Activated naive CD8-positive, alpha-beta T cell treated with anti-CD3 and anti-CD28 coated beads for 36 hours (primary cell): ENCODE measurements at places on chromosomes 11 and 22.

GRCh38 chr22:47653921-47654320 lies 891.5 kb downstream of the TBC1D22A start:
- no peak for DNase-seq

GRCh38 chr11:101748572-101749344 lies 165.0 kb upstream of the TRPC6 start:
- no peak for DNase-seq

GRCh38 chr11:12900496-12900895 lies 108.6 kb upstream of the RASSF10 start:
- no peak for DNase-seq

- no peak for DNase-seq
Measured at GRCh38 chr22:46180370-46181137, 30.2 kb downstream of the PPARA start.

DNA sequence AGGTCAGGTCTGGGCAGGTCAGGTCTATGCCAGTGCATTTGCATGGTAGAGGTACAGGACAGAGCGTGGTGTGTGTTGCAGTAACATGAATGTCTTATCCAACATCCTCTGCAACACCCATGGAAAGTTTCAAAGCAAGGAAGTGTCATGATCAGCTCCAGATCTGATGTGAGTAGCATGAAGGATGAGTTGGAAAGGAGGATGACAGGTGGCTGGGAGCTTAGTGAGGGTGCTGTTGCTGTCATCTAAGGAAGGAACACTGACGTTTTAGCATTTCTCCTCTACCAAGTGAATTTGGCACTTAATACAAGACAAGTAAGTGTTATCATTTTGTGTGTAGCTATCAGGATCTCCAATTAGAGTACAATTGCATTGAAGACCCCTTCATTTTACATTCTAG lies 65.1 kb downstream of the GRK3 start:
- DNase-seq: no peak

- no peak for DNase-seq
Measured at GRCh38 chr11:62854013-62854824, 14.8 kb upstream of the WDR74 start.

DNA sequence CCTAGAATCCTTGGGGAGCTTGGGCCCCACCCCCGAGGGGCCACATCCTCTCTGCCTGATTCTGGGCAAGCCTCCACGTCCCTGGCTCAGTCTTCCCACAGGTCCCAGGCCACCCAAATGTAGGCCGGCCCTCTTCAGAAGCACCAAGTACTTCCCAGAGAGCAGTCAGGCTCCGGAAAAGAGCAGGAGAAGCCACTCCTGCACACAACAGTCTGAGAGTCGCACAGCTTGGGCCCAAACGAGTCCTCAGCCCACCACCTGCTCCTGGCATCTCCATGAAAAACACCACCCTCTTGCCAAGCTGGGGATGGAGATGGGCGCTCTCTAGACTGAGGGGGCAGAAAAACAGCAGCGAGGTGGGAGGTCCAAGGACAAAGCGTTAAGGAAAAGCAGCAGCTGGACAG lies 15.4 kb downstream of the EHD1 start:
- DNase-seq: no peak

GRCh38 chr11:8034604-8035190 lies 46.3 kb upstream of the TUB start:
- no peak for DNase-seq

DNA sequence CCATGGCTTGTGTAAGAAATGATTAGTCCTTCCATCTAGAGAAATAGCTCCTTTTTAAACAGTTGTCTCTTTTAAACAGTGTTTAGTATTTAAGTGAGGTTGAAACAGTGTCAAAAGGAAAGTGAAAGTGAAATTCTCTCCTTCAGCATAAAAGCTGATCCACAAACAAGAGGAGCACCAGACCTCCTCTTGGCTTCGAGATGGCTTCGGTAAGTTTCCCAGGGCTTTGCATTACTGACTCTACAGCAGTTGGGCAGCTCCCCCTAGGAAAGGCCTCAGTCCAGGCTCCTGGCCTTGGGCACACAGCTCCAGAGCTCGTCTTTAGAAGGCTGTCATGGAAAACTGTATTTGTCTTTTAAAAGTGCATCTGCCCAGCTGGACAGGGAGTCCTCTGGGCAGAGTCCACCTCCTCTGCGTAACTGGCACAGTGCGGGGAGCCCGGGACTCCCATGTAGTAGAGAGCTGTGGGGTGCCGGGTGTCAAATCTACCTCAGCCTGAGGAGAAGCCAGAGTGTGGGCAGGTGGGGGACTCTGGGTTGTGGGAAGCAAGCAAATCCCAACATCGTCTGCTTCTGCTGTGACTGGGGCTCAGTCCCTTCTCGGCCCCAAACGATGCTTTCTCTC lies at the start of gene PLAAT4:
TSS of gene PLAAT4 (plus strand) at position 140 of the 624 bp plus-strand sequence. CDS start at position 201, 61 bp downstream.
- DNase-seq: peak; percentile 18

GRCh38 chr11:46216765-46217089 lies 60.7 kb upstream of the CREB3L1 start:
- no peak for DNase-seq

- DNase-seq: no peak
Measured at GRCh38 chr11:92391364-92391763, 166.7 kb downstream of the FAT3 start.

DNA sequence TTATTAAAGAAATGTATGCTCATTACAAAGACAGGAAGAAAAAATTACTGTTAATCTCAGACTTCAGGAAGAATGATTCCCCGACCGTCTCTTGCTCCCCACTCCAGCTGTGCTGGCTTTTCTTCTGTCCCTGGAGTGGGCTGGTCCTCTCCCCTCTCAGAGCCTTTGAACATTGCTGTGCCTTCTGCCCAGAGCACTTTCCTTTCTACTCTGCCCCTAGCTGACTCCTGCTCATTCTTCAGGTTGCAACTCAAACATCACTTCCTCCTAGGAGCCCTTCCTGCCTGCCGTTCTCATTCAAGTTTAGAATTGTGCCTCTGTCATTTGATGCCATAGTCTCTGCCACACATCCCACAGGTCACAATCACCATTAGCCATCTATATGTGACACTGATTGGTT lies 329.5 kb downstream of the MIAT start:
- no peak for DNase-seq

- no peak for DNase-seq
Measured at GRCh38 chr11:71281831-71282230, 29.5 kb upstream of the SHANK2 start.

DNA sequence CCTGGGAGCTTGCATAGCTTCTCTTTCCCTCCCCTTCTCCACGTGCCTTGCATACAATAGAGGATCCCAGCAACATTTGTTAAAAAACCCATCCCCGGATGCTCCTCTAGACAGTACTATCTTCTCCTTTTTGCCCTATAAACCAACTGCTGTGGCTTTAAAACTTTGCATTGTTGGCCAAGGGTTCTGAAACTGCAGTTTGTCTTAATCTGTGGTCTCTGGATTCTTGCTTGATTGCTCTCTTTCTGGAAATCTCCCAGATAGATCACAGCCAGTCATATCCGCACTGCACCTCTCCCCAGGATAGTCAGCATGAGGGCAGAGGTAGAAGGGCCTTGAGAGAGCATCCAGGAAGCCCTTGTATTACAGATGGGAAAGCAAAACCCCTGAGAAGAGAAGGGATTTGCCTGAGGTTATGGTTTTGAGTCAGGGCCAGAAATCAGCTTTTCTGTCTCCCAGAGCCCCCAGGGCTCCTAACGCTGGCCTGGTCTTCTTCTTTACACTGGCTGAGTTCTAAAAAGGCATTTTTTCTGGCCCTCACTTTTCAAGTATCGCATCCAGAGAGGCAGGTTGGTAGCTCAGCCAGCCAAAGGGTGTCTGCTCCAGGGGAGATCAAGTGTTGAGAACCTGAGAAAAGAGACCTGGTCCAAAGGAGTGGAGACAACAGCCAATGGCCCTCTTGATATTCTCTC lies 70.6 kb downstream of the ADM start:
- no peak for DNase-seq

GRCh38 chr11:121592708-121593107 lies 139.9 kb upstream of the SORL1-AS1 start:
- DNase-seq: no peak

- no peak for DNase-seq
Measured at GRCh38 chr22:37028692-37029674, 9.4 kb downstream of the MPST start.

DNA sequence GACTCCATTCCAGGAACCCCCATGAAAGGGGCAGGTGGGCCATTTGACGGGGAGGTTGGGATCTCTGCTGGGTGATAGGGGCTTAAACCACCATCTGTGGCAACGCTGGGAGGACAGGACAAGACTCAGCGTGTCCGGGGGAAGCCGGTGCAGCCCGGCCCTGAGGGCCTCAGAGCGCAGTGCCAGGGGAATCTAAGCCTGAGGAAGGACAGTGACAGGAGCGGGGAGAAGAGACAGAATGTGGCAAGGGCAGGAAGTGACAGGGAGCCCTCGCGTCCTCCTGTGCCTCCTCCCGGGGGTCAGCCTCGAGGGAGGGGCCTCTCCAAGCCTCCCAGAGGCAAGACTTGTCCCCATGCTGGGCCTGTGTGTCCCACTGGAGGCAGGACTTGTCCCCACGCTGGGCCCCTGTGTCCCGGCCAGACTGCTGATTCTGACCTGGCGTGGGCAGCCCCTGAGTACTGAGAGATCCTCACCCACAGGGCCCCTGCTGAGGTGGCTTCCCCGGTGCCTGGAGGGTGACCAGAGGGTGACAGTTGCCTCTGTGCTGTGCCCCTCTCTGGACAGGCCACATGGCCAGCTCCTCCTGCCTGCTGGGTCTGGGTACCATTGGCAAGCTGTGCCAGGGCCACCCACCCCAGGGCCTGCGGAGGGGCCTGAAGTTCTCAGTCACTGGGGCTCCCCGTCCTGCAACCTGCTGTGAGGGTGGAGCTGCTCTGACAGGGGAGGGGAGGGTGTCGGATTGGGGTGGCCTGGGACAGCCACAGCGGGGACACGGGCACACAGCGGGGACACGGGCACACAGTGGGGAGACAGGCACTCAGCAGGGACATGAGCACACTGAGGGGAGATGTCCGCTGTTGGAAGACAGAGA lies 676.2 kb downstream of the BRD1 start:
- no peak for DNase-seq

DNA sequence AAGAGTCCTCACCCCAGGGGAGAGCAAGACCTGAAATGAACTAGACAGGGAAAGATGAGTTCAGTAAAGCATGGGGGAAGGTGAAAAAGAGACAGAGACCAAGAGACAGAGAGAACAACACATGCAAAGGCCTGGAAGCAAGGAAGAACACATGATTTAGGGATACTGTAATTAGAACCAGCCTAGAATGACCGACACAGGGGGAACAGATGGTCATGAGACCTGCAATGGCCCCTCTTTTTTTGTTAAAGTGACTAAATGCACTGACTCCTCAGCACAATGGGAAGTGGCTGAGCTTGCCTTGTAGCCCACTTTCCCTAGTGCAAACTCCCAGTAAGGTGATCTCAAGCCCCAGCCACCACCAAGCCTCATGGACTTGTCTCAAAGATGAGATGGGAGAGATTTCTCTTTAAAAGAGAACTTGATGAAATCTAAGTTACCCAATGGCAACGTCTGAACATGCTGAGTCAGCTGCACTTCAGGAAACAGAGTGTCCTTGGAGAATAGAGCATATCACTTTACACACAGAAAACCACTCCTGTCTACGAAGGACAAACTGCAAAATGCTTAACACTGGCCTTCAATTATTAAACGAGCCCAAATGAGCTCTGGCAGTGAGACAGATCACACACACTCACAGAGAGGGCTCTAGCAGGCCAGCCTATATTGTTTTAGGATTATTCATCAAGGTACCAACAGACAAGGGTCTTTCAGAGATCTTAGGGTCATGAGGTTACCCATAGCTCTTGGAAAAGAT lies 91.0 kb downstream of the SERGEF start:
- DNase-seq: no peak

DNA sequence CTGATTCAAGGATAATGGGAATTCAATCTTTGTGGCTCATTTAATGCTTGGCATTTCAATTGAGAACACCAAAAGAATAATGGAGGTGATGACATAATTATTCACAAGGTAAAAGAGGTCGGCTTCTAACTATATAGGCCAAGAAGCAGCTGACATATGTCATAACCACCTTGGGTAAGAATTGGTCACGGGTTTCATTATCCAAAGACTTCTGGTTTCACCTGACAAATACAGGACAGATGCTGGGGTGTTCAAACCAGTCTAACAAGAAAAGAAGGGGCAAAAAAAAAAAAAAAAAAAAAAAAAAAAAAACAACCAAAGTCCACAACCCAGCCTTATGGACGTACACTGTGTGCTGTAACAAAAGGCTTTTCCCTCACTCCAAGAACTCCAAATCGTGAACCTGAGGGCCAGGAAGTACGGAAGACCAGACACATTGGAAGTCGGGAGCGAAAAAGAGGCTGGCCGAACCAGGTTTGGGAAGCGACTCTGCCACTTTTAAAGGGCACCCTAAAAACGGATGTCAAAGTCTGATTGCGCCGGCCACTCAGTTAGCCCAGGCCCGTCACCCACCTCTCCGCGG lies 385 bp downstream of the HARBI1 start:
- no peak for DNase-seq

- no peak for DNase-seq
Measured at GRCh38 chr11:13101644-13102512, 92.8 kb downstream of the RASSF10 start.
